ENCODE measurements at places on chromosomes 2 and 18.

DNA sequence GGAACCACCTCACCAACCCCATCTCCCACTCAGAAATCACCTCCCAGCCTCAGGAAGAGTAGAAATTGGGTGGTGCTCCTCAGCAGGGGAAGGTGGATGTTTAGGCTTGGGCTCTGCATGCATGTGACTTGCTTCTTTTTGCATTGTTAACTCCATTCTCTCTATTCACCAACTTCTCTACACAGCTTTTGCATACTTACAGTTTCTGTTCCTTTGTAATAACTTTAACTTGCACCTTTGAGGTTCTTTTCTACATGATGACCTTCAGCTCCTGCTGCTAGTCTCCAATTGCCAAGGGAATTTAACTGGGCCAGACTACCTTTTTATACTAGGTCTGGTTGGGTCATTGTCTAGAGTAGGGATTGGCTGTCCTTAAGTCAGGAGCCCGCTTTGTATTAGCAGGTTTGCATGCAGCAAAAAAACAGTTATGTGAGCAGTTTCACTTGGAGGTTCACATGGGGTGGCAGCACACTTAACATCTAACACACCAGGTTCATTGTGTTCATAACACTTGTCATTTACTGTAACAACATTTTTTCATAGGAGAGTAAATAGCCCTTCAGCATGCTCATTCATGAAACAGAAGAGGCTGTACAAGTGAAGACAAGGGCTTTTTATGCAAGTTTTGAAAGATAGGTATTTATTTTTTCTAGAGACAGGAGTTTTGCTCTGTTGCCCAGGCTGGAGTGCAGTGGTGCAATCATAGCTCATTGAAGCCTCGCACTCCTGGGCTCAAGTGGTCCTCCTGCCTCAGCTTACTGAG is 12.0 kb downstream of the MRPL35 start:
- DNase-seq, result no peak

DNA sequence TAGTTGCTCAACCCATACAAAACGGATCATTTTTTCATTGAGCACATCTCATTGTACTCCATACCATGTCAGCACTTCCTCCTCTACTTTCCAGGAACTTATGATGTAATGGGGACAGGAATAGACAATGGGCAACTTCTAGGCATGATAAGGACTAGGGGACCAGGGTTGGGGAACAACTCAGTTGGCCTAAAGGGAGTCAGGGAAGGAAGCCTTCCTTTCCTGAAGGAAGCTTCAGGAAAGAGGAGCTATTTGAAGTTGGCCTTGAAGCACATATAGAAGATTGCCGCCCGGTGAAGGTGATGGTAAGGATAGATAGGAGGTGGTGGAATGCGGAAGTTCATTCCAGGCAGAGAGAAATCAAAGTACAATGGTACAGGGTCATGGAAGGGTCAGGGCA is 283.9 kb downstream of the SLC8A1 start:
- no peak for DNase-seq

DNA sequence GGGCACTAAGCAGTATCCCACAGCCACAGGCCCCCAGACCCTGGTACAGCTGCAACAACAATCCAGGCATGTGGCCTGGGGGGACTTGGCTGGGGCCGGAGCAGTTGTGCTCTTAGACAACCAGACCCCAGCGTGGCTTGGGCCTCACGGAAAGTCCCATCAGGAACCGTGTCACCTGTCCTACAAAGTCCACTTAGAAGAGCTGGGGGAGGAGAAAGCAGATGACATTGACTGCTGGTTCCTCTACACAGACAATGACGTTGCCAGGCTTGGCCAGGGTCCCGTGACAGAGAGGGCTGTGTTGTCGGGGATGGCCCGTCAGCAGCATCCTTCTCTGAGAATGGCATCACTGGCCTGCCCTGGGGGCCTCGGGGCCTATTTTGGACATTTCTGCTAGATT is 124.5 kb downstream of the SEPTIN10 start:
- DNase-seq, result no peak

DNA sequence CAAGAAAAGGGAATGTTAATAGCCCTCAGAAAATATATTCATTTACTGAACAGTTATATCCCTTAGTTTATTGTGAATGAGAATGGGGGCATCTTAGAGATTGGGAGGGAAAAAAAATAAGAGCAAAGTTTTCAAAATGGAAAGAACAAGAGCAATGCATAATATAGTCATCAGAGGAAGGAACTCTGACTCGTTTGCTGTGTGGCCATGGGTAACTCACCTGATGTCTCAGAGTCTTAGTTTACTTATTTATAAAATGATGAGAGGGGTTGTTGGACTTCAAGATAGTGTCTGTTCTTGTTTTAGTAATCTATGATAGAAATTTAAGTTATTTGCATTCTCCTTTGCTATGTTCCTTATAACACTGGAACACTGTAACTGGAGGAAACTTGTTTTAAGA is 70.7 kb downstream of the EML4 start:
- DNase-seq, result no peak

GRCh38 chr2:232562515-232563151 is 12.1 kb downstream of the EIF4E2 start:
- DNase-seq, result no peak

GRCh38 chr2:143928613-143929012 is 591.3 kb downstream of the ZEB2 start:
- no peak for DNase-seq

- DNase-seq, result peak; percentile 45
Observed at GRCh38 chr2:43343573-43344304, 117.3 kb upstream of the ZFP36L2 start.

- DNase-seq, result no peak
Observed at GRCh38 chr2:152221839-152222238, 46.3 kb upstream of the STAM2 start.
